RWPE2 (cell line): ENCODE measurements at places on chromosomes 5 and 9.

DNA sequence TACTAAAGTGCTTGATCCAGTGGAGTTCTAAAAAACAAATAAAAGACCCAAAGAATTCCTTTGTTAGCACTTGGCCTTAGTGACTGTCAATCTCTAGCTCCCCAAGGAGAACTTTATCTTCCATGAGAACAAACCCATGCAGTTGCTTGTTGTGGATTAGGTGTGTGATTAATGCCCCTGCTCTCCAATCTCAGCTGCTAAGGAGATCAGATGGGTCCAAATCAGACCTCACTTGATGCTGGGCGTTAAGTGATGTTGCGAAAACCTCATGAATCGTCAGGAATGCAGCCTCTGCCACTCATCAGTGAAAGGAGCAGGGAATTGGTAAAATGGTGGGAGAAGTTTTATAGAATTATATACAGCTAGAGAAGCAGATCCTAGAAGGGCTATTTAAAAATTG, 133.7 kb downstream of the DMAC1 start:
- no peaks in the 10 kb centered on the region for H3K27me3 ChIP-seq
- no peak overlapping the region for H3K4me3 ChIP-seq
- DNase-seq: no peak
- no peaks in the 10 kb centered on the region for H3K4me1 ChIP-seq

GRCh38 chr5:108762660-108763059, 15.0 kb downstream of the FER start:
- H3K36me3 ChIP-seq: peaks cover 8% of the 10 kb centered on the region
- no peak for DNase-seq
- no peaks in the 10 kb centered on the region for H3K27me3 ChIP-seq

DNA sequence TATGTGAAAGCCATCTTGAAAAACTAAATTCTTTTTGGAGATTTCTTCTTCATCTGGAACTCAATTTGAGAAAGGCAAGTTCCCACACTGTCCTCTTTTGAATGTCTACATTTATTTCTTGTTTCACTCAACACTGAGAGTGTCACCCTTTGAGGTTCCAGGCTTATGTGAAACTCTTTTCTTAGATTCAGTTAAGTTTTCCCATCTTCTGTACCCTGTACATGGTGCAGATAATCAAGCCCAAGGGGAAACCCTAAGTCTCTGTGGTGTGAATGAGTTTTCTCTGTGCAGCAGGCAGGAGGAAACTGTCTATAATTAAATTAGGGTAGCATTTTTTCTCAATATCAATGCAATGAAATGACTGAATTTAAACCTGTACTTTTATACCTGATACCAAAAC, 72.3 kb upstream of the PRLR start:
- no peaks in the 10 kb centered on the region for H3K36me3 ChIP-seq
- H3K27me3 ChIP-seq: peaks cover 5% of the 10 kb centered on the region
- DNase-seq: no peak
- no peak overlapping the region for H3K4me3 ChIP-seq
- H3K27ac ChIP-seq: no peak overlapping the region
- H3K4me1 ChIP-seq: no peaks in the 10 kb centered on the region

- H3K4me3 ChIP-seq: no peak overlapping the region
- H3K36me3 ChIP-seq: no peaks in the 10 kb centered on the region
- no peak overlapping the region for H3K27ac ChIP-seq
- no peaks in the 10 kb centered on the region for H3K27me3 ChIP-seq
- peaks cover 21% of the 10 kb centered on the region for H3K4me1 ChIP-seq
- DNase-seq: no peak
Observed at GRCh38 chr5:135714126-135714894, 120.2 kb upstream of the SLC25A48 start.
